ENCODE measurements at places on chromosomes 2 and 18.

DNA sequence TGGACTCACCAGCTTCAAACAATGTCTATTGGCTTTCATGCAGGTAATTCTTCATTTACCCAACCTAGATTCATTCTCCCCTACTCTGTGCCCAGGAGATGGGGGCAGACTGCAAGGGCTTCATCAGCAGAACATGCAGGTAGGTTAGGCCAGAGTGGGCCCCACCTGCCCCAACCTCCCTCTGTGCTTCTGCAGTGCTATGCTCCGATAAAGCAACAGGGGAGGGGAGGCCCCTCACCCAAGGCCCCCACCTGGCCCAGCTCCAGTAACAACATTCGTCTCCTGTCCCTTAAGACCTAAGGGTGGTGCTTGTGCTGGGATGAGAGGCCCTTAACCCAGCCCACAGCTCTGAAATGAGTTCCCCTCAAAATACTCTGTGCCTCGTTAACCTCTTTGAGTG, 16.7 kb upstream of the GYPC start:
- DNase-seq, result no peak

- DNase-seq, result no peak
These were observed 15.5 kb downstream of the AQP12A start for GRCh38 chr2:240707043-240707756.

DNA sequence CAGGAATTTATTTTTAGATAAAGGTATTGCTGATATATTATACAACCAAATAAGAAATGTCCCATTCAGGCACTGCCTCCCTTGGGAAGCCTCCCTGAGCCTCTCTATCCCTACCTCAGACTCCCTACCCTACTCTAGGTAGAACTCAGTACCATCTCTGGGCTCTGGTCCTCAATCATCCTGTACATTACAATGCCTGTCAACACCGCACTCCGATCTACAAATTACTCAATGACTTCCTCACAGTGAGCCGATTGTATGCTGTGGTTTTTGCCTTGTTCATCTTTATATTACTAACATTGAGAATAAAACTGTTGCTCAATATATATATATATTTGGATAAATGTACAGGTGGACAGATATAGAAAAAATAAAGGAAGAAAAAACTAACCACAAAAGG, 207.5 kb downstream of the STK39 start:
- DNase-seq, result no peak

DNA sequence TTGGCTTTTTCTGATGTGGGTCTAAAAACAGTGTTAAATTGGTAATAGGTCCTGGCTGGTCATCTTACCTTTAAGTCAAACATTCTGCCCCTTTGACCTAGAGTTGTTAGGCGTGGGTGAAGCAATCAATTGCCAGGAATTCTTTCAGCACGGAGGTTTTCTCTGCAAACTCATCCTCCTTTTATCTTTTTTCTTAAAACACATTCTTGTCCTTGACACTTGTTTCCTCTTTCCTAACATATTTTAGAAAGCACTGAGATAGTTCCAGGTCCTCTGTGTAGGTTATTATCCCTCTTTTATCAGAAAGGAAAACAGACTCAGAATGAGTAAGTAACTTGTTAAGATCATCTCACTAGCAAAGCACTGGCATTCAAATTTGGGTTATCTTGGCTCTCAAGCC, 18.6 kb upstream of the AP1S3 start:
- no peak for DNase-seq

DNA sequence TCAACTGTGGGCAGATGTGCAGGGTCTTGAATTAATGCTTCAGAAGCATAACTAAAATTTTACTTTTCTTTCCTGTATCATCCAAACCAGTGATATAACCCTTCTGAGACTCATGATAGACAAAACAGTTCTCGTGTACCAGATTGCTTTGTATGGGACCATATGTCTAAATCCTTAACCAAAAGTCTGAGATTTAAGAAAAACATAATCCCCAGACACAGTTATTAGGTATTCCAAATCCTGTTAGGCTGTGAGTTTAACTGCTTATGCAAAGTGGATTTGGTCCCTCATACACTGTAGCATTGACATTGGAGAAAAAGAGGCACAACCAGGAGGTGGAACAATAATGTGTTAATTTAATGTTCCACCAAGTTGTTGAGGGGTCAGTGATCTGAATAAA, 235.0 kb downstream of the PMAIP1 start:
- DNase-seq, result no peak

- no peak for DNase-seq
These were observed 14.5 kb downstream of the TMEM185B start for GRCh38 chr2:120208381-120209353.

DNA sequence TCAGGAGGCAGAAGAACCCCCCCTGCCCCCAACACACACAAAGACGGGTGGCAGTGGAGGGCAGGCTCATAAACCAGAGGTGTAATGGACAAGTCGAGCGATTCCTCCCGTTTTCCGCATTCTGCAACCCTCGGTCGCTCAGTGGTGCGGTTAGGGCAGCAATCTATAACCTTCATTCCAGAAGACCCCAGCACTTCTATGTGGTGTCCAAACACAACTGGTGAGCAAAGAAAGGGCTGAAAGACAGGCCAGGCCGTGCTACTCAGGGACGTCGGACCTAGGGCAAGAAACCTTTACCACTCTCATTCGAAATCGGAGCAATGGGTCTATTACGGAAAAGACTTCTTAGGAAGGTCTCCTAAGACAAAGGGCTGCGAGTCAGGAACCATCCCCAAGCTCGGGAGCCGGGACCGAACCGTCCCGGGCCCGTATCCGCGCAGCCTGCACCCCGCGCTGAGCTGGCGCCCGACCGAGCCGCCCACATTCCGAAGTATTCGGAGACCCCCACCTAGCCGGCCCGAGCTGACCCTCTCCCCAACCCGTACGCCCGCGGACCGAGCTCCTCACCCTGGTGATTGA, 568 bp downstream of the ARL5A start:
- peak; percentile 20 for DNase-seq

DNA sequence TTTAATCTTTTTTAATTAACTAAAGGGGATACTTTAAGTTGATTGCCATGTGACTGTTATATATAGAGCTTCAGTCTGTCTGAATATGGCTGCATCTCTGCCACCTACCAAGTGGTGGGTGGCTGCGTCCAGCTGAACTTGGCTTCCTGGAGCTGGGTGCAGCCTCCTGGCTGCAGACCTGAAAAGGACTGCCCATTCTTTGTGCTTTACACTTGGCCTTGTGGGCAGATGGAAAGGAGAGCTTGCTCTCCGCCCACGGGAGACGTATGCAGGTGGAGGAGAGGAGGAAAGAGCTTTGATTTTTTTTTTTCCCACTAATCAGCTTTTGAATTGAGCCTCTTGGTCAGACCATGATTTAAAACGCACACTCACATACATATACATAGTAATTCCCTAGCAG, 34.7 kb downstream of the NCK2 start:
- no peak for DNase-seq

GRCh38 chr2:2656115-2657011, 325.3 kb upstream of the MYT1L start:
- DNase-seq, result no peak

DNA sequence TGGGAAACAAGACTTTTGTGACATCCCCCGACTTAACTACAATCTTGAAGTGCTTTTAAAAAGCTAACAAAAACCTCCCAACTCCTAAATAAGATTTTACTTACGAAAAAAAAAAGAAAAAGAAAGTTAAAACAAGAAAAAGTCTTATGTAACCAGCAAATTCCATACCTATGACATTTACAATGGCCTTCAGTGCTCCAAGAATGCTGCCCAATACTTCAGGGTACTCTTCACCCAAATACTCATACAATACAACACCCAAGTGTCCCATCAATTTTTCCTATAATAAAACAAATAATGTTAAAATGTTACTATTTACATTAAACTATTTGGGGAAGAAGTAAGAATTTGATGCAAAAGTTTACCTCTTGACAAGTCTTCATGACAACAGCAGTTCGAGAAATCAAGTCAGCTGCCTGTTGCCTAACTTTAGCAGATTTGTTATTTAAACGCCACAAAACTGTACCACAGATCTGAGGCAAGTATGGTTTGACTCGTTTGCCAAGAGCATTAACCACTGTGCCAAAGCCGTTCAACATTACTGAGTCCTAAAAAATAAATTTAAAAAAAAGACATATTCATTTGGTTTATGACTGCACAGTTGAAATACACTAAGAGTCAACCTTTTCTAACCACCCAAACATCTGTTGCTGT, 34.8 kb downstream of the SF3B1 start:
- DNase-seq, result no peak

DNA sequence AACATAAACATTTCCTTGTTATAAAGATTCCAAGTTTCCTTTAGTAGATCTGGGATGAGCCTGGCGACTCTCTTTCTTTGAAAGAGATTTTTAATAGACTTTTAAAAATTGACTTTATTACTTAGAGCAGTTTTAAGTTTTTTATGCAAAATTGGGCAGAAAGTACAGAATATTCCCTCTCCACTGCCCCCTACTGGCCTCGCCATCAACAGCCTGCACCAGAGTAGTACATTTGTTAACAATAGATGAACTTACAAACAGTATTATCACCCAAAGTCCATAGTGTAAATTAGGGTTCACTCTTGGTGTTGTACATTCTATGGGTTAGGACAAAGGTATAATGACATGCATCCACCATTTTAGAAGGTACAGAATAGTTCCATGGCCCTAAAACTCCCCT, 3.9 kb downstream of the MAP3K19 start:
- DNase-seq, result no peak

GRCh38 chr2:14635391-14635871, 2.9 kb downstream of the LRATD1 start:
- peak; percentile 54 for DNase-seq

DNA sequence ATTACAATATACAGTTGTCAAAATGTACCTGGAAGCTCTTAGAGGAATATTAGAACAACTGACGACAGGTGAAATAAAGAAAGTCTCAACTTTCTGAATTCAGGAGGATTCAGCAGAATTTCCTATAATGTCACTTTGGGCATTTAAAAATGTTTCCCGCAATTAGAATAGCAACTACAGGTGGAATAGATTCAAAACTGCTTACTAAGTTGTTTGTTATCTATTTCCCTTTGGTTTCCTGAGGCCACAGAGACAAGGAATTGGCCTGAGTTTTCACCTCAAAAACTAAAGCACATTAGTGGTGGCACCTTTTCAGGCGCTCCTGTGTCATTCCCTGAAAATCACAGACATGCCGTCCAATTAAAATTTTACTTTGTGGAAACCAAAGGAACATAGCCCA, 729.2 kb upstream of the FANCL start:
- DNase-seq, result no peak

DNA sequence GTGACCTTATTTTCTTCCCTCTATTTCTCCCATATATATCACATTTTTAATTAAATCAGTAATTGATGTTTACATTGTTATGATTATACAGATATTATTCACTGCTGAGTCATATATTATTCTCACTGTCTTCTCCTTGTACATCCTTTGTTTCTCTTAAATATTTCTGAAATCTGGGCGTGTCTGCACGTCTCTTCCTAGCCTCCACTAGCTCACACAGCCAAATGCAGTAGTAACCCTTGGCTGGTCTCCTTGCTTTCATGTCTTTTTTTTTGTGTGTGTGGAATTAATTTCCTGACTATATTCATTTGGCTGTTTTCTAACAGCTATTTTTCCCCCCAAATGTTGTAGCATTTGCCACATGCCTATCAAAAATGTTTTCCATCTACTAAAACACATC, 15.8 kb downstream of the CCNYL1 start:
- DNase-seq, result peak; percentile 60

- no peak for DNase-seq
These were observed 15.9 kb upstream of the FIGN start for GRCh38 chr2:163751696-163752095.
